Activated T-cell treated with anti-CD3 and anti-CD28 coated beads, Interleukin-2, amount 50 U/mL, for 48 hours (primary cell): ENCODE measurements at places on chromosomes 1 and 21.

GRCh38 chr1:158969855-158970254 is 38.5 kb downstream of the PYHIN1 start:
- DNase-seq: no peak

- DNase-seq: no peak
These were observed 37.6 kb upstream of the ZNF124 start for GRCh38 chr1:247209396-247209795.

DNA sequence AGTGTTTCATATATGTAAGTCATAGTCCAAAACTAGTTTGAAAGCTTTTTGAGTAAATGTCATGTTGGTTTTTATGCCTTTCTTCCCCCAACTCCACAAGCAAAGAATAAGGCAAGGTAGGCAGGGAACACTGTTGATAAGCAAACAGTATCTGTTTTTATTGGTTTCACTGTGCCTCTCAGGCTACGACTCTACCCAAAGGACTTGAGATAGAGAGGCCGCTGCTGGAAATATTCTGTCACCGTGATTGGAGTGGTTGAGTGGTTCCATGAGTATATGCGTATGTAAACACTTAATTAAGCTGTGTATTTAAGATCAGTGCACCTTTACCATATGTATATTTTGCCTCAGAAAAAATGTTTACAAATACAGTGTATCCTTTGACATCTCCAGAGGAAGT is 138.1 kb upstream of the KIF26B start:
- DNase-seq: no peak

GRCh38 chr1:227945891-227946623 is 1.7 kb downstream of the WNT9A start:
- DNase-seq: no peak

- no peak for DNase-seq
These were observed 8.6 kb downstream of the SLC2A1 start for GRCh38 chr1:42950116-42950481.

DNA sequence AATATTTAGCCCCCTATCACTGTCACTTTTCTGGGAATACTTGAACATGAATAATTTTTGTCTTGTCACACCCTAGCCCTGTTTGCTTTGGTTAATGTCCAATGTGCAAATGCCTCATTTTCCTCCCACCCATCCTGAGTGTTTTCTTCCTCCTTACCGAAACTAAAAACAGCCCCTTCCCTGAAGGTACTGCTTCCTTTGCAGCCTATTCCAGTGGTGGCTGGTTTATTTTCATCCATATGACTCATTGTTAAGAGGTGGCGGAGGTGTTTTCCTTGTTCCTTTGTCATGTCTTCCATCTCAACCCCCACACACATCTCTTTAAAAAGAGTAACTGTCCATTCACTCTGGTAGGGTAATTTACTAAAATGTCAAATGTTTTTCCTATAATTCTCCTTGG is 40.4 kb downstream of the CD55 start:
- no peak for DNase-seq
